ENCODE measurements at places on chromosomes 12 and 14.

- DNase-seq, result no peak
Observed at GRCh38 chr14:58327019-58327418, 28.7 kb downstream of the ARID4A start.

DNA sequence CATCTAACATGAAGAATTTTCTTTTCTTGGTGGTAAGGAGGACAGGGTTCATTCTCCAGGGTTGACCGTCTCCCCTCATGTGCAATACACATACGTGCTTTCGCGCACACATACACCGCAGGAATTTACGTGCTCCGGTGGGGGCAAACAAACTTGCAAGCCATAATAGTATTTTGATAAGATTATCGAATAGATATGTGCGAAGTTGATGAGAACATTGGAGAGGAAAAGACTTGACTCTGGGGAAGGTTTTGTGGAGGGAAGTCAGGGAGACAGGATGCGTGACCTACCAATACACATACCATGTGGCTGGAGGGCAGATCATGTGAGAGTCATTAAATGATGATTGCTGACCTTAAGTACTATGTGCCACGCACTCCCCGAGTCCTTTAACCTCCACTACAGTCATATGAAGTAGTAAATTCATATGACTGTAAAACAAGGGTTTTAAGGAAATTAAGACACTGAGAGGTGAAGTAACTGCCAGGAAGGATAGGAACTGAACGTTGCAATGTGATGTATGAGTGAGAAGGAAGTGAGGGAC lies 921 bp downstream of the RAD51B start:
- DNase-seq, result no peak

GRCh38 chr14:81177225-81177624 lies 43.5 kb downstream of the GTF2A1 start:
- DNase-seq, result no peak

DNA sequence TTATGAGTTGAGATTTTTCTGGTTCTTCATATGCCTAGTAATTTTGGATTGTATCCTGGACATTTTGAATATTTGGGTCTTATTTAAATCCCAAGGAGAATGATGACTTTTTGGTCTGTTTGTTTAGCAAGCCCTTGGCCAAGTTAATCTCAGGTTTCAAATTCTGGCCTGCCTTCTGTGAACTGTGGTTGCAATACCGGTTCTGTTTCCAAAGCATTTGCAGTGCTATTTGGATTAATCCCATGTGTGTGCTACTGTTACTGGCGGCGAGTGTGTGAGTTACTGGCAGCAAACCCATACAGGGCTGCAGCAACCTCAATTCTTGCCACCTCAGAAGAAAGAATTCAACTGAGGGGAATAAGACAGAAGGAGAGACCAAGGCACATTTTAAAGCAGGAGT lies 51.1 kb downstream of the TMEM260 start:
- no peak for DNase-seq

DNA sequence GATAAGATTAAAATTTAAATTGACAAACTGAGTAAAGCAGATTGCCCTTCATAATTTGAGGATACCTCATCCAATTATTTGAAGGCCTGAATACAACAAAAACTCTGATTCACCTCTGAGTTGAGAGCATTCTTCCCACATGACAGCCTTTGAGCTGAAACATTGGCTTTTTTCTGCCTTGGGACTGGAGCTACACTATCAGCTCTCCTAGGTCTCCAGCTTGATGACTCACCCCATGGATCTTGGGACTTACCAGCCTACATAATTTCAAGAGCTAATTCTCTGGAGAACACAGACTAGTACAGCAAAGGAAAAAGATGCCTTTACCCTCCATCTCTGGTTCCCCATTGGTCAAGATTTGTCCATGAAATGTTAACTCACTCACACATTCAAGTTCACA lies 555.1 kb downstream of the FOXG1 start:
- no peak for DNase-seq

GRCh38 chr14:50758305-50758704 lies 72.7 kb downstream of the NIN start:
- no peak for DNase-seq

GRCh38 chr12:31850268-31850667 lies 108.9 kb upstream of the RESF1 start:
- no peak for DNase-seq
